Gastrocnemius medialis (tissue), 4 donors: ENCODE measurements at places on chromosomes 4 and X. TPM values are rescaled to one million over a fixed set of nuclear protein-coding genes. Genes with fewer than 3 reads are reported as not detected.
A peak's percentile ranks its signal among the peaks of the same experiment; 100 is the strongest.

The TEX13D gene
- total RNA-seq: not detected

The SPANXN4 gene
- not detected for total RNA-seq

DNA sequence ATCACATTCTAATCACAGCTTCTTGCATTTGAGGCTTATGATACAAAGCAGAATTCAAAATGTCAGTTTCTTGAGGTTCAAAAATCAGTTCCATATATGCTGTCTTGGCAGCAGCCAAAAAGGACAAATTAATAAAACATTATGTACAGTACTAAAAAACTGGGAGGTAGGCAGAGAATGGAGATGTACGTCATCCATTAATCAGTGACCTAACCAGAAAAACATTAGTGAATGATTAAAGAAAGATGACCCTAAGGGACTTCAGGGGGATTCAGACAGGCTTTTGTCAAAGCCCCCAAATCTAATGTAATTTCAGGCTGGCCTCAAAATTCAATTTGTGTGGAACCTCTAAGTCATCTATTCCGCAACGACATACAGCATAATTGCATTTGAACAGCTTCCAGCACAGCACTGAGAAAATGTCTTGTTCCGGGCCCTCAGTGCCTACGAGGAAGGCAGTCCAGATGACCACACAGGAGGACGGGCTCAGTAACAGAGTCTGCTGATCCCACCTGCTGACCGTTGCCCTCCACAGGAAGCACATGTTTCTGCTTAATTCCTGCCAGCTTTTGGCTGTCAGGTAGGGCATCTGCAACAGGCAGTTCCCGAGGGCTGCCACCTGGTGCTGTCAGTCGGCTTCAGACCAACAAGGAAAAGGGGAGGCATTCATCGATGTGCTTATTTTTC, 83.8 kb upstream of the HHIP start:
- no peak for DNase-seq

DNA sequence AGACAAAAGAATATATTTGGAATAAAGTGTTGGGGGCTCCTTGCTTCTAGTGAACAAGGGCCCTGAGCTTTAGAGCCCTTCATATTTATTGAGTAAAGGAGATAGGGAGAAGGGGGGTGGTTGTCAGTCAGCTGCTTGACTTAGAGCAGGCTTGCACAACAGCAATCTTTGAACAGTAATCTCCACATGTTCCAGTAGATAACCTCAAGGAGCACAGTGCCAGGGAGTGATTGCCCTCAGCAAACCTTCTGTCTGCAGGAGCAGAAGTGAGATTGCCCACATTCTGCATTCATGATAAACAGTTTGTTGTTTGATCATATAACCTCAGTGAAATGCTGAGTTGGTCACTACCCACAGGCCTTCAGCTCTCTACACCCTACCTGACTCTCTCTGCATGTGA, 205.8 kb upstream of the CXCL13 start:
- DNase-seq: no peak

The USP51 gene
- total RNA-seq: 0.82 TPM

DNA sequence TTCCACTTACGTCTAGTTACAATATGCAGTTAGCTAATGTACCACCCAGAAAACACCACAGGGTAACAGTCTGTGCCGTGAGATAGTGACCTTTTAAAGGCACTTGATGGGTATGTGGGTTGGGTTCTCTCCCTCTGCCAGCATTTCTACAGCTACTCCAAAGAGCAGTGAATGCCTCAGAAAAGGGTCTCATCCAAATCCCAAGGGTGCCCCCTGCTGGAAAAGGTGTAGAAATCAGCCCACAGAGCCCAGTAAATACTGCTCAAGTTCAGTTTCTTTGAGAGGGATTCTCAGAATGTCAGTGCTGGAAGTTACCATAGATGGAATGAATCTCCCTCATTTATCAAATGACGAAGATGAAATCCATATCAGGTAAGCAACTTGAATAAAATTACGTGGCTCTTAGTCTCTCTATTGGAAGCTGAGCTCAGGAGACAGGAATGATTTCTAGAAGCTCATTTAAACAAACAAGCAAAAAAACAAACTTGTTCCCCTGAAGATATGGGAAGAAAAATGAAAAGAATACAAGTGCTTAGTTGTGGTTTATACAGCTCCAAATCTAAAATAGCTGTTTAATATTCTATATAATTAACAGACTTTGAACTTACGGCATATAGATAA, 9.5 kb downstream of the RNF175 start:
- DNase-seq: peak; percentile 26

DNA sequence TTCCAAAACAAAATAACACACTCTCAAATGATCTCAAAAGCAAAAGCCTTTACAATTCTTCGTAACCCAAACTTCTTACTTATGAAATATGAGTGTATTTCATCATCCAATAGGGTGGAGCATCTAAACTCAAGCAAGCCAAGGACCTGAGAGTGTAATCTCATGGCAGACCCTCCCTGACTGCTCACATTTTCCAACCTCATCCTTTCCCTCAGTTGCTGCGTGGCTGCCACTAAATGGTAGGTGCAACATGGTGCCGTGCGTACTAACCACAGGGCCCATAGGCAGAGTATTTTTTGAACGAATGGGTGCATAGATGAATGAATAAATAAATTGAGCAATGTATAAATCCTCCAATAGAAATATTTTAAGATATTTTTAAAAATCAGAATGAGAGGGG, 45.4 kb downstream of the TTC29 start:
- no peak for DNase-seq

DNA sequence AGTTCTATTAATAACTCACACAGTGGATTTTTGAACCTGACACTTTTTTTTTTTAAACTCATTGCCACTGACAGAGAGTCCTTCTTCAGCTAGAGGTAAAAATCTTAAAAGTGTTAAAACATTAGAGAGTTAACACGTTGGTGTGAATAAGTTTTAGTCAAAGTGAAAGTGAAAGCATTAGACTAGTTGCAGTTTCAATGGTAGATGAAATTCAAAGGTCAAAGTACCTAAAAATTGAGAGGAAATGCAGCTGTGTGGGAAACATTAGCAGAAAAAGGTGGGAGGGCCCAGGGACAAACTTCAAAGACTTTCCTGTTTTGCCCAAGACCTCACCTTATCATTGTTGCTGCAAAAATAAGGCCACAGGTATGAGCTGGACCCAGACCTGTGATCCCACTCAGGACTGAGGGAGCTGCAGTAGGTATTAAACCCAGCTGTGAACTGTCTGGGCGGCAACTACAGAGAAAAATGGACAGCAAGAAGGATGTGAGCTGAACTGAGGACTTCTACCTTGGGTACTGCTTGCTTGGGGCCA, 17.6 kb upstream of the GABRA4 start:
- DNase-seq: no peak

DNA sequence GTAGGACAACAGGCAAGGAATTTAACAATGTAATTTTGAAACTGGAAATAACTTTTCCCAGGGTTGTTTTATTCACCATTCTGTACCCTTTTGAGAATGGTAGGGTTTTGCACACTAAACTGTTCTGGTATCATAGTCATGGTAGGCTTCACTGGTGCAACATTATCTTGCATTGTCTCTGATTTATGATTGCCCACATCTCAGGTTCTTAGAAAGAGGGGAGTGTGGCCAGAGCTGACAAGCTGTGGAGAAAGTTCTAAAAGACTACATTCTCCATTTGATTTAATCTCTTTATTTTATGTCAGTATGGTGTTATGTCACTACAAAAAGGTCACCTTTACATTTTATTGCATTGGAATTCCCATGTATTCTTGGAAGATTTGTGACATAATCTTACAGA, 447.3 kb downstream of the GRIA2 start:
- no peak for DNase-seq

The TRPC5OS gene
- total RNA-seq: not detected

DNA sequence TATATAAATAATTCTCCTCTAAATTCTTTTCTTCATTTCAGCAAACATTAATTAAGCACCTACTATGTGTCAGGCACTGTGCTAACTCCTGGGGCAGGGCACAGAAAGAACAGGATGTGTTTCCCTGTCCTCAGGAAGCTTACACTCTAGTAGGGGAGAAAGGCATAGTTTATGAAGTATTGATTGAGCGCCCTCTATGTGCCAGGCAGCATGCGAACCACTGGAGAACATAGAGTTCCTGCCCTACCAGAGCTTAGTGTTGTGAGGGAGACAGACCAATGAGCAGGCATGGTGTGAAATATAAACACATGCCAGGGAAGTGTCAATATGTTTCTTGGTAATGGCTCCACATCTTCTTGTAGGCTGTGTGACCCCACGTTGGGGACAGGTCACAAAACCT, 3.7 kb downstream of the ADGRG4 start:
- DNase-seq: no peak

The PNMA6F gene
- total RNA-seq: not detected

DNA sequence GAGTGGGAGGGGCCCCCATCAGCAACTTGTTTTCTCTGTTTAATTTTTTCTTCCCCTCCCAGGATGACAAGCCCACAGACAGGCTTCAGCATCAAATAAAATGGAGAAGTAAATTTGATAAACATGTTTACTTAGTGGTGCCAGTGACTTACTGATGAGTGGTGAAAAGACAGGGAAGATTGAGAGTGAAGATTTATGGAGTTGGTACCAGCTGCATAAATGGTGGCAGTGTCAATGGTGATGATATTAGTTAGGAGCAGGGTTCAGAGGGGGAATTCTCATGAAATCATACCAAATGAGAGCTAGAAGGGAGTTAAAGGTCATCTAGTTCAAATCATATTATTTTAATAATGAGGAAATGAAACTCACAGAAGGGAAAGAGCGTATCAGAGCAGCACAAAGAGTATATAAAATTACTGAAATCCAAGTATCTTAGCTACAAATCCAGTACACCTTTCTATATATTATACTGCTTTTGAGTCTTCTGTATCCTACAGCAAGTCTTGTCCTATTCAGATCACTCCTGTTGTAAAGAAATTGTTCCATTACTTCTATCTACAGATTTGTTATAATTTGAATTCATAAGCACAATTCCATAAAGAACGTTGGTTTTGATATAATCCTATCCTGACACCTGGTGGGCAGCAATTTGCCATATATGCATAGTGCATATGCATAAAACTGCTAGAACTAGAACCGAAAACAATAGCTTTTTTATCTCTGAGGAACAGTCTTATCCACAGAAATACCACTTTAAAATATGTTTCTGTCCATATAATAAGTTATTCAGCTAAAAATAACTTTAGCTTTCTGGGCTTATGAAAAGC, 5.0 kb downstream of the P2RY10 start:
- no peak for DNase-seq

- DNase-seq: no peak
Measured at GRCh38 chr4:182113779-182114178, 129.4 kb upstream of the TENM3 start.

- DNase-seq: no peak
Measured at GRCh38 chr4:114807357-114807756, 208.8 kb downstream of the UGT8 start.

The HERC6 gene
- 0.42 TPM for total RNA-seq

The EMCN gene
- 11.5 TPM for total RNA-seq

- DNase-seq: peak; percentile 7
Measured at GRCh38 chrX:37684426-37684825, 1.2 kb upstream of the XK start.

GRCh38 chr4:91846233-91846632, 457.5 kb upstream of the GRID2 start:
- DNase-seq: no peak

GRCh38 chr4:53886090-53886489, 178.3 kb downstream of the CHIC2 start:
- DNase-seq: no peak

- DNase-seq: no peak
Measured at GRCh38 chr4:145843639-145844038, 95.0 kb downstream of the ZNF827 start.

The PDCL2 gene
- total RNA-seq: not detected

DNA sequence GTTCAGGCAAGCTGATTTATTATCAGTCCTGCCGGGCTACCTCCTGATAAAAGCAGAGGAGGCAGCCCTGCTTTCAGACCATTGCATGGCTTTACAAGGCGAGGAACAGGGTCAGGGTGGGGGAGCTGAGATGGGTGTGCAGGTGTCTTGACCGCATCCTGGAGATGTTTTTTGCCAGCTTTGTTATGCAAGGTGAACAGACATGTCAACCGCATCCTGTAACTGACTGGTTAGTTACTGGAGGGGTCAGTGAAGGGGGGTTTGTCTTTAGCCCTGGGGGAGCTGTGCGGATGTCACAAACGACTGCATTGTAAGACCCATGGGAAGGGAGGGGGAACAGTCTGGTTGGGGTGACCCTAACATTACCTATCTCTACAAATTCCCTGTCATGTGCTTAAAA, 10.0 kb downstream of the ADAM29 start:
- no peak for DNase-seq

The MUC7 gene
- not detected for total RNA-seq

DNA sequence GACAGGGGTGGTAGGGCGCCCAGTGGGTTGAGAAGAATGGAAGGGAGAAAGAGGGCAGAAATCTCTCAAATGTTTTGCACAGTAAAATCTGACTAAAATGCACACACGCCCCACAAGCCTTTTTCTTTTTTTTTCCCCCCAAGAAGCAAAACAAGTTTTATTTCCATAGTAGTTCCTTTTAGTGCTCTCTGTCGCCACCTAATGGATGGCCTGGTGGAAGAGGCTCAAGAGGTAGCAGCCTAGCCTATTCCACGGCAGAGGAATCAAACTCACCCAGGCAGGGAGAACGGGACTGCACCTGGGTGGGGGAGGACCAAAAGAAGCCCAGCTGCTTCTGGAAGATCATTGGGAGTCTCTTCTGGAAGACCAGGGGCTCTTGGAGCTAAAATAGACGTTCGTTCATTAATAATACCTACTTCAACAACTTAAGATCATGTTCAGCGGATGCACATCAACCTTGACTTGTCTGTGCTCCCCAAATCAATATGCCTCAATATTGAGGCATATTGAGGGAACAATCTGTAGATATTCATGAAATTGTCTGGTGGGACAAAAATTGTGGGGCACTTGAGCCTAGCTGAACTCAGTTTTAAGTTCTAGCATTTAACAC, 31.6 kb upstream of the IRAK1 start:
- DNase-seq: peak; percentile 66

DNA sequence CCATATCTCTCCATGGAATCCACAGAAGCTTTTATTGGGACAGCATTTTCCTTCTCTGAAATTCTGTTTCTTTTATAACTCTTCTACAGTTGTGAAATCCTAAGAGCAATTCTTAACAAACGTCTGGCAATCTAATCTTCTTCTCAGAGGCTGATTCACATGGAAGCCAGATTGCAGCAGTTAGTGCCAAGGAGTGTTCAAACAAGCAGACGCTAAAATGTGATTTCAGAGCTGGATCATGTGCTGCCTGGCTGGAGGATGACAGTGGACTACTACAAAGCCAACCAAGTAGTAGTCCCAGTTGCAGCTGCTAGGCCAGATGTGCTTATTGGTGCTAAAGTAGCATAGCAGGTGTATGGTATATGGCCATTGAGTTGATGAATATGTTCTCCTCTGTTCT, 27.7 kb upstream of the GLRB start:
- DNase-seq: peak; percentile 59

GRCh38 chr4:152462047-152462446, 73.8 kb downstream of the FBXW7 start:
- no peak for DNase-seq

The HPF1 gene
- total RNA-seq: 51.8 TPM
